ENCODE measurements at places on chromosomes 16 and 17.
A peak's percentile ranks its signal among the peaks of the same experiment; 100 is the strongest.

DNA sequence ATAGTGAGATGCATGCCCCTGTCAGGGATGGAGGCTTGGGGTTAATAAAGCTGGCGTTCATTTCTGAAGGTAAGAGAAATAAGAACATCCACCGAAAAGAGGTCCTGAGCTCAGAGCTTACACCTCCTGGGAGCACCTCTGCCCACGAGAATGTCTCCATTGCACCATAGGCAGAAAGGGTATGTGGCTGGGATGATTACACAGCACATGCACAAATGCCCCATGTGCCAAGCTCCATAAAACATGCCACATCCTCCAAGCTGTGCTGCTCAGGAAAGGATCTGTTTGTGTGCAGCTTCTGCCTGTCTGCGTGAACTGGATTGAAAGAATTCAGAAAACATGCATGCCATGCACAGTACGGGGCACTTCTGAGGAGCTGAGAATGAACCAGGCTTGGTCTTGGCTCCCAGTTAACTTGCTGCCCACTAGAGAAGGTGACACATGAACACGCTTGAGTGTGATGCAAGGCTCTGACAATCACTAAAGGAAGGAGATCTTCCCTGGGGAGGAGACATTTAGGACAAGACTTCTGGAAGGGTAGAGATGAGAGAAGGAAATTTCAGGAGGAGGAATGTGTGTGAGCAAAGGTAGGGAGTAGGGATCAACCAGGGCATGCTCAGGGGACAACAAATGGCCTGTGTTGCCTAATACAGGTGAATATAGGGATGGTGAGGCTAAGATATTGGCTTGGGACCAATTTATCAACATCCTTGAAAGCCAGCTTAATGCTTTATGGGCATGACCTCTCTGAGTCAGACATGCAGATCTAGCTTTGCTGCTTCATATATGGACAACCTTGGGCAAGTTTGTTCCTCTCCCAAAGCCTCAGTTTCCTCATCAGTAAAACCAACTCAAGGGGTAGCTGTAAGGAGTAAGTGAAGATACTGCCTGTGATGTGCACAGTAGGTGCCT is 32.0 kb upstream of the SMPD3 start:
- no peak for DNase-seq

- no peak for DNase-seq
Observed at GRCh38 chr16:16865374-16865773, 486.4 kb downstream of the NPIPA7 start.

GRCh38 chr17:63699638-63700527 is at the start of gene LIMD2:
TSS of gene LIMD2 (minus strand) at chr17:63700125. CDS start at chr17:63699298, 827 bp downstream.
- DNase-seq = peak; percentile 72

DNA sequence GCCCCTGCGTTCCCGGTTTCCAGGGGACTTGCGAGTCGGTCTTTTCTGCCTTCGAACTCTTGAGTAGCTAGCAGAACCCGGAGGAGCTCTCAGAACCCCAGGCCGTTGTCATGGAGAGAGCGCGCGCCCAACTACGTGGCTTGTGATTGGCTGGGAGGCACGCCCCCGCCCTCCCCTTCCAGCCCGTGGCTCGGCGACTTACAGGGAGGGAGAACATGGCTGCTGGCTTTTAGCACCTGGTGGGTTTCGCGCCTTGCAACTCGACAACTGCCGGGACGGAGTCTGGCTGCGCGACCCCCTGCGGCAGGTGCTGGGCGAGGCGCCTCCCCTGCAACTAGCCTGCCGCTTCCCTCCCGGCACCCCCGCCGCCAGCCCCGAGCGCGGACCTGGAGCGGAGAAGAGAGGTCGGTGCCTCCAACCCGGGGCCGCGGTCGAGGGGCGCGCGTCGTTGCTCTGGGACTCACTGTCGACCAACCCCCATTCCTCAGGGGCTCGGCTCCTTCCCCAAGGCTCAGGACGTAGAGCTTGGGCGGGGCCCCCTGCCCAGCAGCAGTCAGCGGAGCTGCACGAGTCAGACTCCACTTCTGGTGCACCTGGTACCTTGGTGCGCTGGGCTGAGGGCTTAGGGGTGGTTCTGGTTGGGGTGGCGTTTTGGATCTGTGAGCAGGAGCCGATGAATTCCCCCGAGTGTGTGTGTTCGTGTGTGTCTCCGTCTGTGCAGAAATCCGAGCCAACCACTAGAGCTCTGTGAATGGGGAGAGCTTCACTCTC is 9.0 kb upstream of the ZFP90 start:
- peak; percentile 97 for DNase-seq

DNA sequence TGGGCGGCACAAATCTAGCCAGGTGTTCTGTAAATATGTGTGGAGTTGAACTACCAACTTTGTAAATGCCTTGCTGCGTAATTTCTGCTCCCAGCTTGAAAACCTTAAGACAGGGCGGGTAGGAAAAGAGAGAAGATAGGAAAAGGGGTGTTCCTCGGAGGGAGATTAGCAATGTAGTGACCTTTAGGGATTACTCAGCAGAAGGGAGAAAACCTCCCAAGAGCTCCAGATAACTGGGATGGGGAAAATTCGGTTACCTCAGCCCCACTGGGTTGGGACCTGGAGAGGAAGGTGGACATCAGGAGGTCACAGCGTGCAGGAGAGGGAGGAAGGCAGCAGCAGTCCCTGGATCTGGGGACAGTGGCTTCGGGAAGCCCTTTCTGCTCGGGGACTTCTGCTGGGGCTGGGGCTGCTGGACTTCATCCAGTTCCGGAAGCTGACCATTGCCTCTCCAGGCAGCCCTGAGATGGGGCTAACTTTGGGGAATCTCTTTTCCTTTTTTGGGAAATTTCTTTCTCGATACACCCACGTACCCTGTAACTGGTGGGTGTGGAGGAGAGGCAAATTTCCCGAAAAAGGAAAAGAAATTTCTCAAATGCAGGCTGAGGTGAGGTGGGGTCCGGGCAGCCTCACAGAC is 39.2 kb downstream of the MPRIP start:
- no peak for DNase-seq

DNA sequence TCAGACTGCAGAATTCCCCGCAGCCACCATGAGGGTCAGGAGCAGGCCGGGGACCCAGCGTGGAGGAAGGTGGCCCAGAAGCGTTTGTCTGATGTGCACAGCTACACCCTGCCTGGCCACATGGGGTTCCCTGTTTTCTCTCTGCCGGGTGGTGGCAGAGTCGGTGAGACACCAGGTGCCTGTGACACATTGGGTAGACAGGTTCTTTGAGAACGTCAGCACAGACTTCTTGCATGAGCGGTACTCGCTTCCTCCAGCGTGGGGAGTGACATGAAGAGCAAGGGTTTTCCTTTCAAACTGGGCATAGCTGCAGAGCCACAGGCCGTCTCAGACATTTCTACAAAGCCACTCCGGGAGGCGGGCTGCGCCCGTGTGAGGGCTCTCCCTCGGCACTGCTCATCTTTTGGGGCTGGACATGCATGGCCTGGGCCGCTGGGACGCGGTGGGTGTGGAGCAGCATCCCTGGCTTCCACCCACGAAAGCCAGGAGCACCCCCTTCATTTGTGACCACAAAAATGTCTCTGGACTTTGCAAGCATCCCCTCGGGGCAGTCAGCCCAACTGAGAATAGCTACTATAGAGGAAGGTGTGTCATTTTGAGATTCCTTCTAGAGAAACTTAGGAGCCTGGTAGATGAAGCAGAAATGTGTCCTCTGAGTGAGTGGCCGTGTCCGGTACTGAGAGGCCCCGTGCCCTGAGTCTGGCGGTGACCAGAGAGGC is 26.0 kb downstream of the NME3 start:
- DNase-seq = no peak

- DNase-seq = no peak
Observed at GRCh38 chr16:87351320-87351698, 32.3 kb downstream of the FBXO31 start.

GRCh38 chr17:3531266-3532101 is 26.1 kb downstream of the TRPV3 start:
- DNase-seq = no peak

GRCh38 chr17:66963521-66963908 is 992 bp upstream of the CACNG4 start:
- no peak for DNase-seq

DNA sequence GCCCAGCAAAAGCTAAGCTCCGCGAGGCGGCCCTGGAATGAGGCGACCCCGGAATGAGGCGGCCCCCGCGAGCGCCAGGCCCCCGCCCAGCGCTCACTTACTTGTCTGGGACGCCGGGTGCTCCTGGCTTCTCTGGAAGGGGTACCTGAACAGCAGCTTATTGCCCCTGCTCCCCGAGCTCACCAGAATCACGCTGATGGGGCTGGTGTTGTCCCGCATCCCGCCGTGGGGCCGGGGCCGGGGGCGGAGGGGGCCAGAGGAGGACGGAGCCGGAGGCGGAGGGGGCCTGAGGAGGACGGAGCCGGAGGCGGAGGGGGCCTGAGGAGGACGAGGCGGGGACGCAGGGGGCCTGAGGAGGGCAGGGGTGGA is 440 bp downstream of the NPRL3 start:
- DNase-seq = peak; percentile 58

DNA sequence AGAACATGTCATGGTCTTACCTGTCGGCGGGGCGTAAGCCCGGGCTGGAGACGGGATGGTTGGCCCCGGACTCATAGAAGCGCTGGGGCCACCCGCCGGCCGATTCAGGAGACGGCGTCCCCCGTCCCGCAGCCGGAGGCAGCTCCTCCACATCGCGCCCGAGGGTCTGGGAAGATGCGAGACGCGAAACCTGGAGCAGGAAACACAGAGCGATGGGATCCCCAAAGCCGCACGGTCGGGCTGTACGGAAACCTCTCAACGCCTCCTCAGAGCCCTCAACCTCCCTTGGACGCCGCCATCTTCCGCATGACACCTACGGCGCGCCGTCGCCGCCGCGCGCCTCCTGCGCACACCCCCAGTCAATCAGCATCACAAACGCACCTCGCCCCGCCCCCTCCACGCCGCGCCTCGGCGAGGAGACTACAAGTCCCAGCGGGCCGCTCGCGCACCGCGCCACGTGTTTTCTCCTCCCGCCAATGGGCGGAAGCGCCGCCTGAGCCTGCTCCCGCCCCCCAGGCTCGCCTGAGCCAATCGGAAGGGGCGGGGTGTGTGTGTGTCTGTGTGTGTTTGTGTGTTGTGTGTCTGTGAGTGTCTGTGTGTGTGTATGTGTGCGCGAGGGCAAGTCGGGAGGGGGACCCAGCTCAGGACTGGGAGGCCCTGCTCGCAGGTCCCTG is at the start of the genes ATPAF2 and GID4:
ATPAF2 (minus strand) TSS at position 308 of the 674 bp plus-strand sequence; CDS start at position 153, 155 bp downstream.
GID4 (plus strand) TSS at position 548 of the 674 bp plus-strand sequence; CDS start at position 605, 57 bp downstream.
- peak; percentile 99 for DNase-seq

DNA sequence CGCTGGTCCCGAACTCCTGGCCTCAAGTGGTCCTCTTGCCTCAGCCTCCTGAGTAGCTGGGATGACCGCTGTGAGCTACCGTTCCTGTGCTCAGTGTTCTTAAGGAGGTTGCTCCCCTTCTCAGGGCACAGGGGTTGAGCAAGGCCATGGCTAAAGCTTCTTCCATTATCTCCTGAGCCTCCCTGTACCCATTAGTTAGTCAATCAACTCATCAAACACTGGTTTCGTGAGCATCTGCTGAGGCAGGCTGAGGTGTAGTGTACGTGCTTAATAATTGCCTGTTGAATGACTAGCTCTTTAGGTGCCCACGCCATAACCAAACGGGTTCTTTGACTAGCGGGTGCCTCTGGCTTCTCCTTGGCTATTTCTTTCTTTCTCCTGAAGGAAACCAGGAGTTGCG is 11.7 kb downstream of the SGCA start:
- DNase-seq = no peak

- DNase-seq = no peak
Observed at GRCh38 chr17:35239823-35240222, 3.0 kb upstream of the SLFN5 start.

GRCh38 chr17:27343977-27344607 is 50.2 kb downstream of the WSB1 start:
- DNase-seq = no peak

- no peak for DNase-seq
Observed at GRCh38 chr16:67311607-67312488, 14.7 kb downstream of the KCTD19 start.

DNA sequence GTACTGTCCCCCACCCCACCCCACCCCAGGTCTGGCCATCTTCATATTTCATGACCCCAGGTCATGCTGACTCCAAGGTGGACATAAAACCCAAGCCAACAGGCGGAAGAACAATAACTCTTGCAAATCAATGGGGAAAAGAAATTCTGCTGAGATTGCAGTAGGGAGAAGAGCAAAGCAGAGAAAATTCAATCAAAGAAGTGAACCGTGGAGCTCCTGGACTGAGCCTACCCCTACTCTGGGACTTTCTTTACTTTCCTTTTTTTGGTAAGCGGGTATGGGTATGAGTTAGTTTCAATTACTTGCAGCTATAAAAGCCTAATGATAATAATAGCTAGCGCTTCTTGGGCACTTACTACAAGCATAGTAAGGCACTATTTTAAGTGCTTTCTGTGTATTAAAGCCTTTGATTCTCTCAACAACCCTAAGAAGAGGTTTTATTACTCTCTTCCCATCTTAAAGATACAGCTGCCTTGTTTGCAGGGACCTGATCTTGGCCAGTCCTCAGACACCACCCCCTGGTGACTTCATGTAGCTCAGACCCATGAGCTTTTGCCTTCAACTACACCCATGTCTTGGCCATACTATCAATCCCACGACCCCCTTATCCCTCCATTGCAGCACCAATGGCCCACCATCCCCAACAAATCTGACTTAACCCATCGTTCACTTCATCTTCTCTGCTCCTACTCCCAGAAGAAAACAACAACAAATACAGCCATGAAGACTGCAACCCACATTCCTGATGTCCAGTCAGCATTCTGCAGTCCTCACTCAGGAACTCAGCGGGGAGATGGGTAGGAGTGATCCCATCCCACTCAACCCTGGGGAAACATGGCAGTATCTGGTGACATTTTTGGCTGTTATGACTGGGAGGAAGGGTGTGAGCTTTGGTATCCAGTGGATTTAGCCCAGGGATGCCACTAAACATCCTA is 4.4 kb downstream of the GGA2 start:
- DNase-seq = no peak

GRCh38 chr16:73840728-73841127 is 455.9 kb upstream of the PSMD7 start:
- no peak for DNase-seq

DNA sequence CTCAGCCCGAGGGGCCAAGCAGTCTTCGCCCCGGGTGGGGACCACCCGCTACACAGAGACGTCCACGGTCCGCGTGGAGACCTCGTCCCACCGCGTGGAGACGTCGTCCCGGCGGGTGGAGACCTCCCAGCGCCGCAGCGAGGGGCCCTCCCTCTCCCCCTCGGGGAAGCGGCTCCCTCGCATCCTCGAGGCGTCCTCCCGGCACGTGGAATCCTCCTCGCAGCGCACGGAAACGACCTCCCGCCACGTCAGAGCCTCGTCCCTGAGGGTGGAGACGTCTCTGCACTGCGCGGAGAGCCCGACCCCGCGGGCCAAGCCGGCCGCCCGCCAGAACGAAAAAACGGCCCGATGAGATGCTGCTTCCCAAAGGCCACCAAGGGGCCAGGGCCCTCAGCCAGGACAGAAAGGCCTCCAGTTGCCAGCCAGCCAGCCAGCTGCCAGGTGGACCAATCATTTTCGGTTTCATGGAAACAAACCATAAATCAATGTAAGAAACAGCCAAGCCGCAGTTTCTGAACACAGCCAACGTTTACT is 424 bp downstream of the C17orf100 start:
- DNase-seq = peak; percentile 39

- no peak for DNase-seq
Observed at GRCh38 chr17:55898195-55898594, 147.3 kb downstream of the PCTP start.

GRCh38 chr16:77805398-77805797 is 17.0 kb downstream of the VAT1L start:
- no peak for DNase-seq

Data from GM23338 (cell line).